Mucosa of gallbladder (tissue), 1 donor: ENCODE measurements at places on chromosomes 4 and X. TPM values are rescaled to one million over a fixed set of nuclear protein-coding genes. Genes with fewer than 3 reads are reported as not detected.

DNA sequence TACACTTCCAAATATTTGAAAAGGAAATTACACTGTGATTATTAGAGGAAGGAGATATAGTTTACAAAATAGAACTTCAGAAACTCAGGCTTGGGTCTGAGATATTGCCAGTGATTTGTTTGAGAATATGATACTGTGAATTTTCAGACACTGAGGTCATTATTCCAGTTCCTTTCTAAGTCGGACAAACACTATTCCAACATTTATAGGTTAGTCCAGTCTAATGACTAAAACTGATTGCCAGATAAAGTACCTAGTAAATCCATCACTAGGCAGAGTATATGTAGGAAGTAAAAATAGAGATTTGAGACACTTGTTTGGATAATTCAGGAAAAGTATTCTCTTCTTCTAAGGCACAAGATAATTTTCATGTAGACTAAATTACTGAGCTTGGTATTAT lies 13.2 kb downstream of the MTTP start:
- no peak for DNase-seq

DNA sequence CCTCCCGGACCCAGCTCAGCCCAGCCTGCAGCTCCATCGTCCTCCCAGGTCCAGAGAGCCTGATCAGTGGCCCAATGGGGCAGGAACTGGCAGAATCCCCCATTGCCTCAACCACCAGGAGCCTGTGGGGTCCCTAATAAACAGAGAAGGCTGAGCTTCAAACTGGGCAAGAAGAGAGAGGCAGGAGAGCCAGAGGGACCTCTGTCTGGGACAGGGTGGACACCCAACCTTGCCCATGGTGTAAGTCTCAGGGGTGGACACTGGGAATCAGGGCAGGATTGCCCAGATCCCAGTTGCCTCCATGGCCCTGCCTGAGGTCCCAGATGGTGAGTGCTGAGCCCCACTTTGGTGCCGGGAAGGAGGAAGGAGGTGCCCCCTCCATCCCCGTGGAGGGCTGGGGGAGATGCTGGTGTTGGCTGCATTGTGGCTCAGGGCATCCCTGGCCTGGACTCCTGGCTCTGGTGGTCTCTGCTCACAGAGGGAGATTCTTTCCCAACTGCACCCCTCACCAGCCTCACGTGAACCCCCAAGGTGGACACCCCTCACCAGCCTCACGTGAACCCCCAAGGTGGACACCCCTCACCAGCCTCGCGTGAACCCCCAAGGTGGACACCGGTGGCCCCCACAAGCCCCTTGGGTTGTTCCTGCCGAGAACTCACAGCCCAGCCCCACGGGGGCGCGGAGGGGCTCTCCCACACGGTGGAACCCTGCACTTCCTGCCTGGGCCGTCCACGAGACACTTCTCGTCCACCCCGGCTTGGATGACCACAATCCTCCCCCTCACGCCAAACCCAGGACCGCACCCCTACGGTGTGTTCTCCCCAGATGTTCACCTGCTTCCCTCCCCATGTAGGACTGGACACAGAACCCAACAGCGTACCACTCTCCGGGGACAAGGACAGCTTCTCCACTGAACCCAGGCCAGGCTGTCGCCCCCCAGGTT lies 5.4 kb downstream of the CPLX1 start:
- DNase-seq = no peak

- DNase-seq = peak; percentile 3
These were observed 68.7 kb downstream of the MGST2 start for GRCh38 chr4:139734201-139734874.

- DNase-seq = peak; percentile 45
These were observed 882 bp downstream of the MRFAP1 start for GRCh38 chr4:6641164-6641970.

- no peak for DNase-seq
These were observed 46.6 kb downstream of the ANKRD17 start for GRCh38 chr4:73211968-73212367.

- DNase-seq = no peak
These were observed 1.7 kb upstream of the SRP72 start for GRCh38 chr4:56465599-56466295.

GRCh38 chr4:76078033-76078613 lies 3.6 kb downstream of the ART3 start:
- no peak for DNase-seq

DNA sequence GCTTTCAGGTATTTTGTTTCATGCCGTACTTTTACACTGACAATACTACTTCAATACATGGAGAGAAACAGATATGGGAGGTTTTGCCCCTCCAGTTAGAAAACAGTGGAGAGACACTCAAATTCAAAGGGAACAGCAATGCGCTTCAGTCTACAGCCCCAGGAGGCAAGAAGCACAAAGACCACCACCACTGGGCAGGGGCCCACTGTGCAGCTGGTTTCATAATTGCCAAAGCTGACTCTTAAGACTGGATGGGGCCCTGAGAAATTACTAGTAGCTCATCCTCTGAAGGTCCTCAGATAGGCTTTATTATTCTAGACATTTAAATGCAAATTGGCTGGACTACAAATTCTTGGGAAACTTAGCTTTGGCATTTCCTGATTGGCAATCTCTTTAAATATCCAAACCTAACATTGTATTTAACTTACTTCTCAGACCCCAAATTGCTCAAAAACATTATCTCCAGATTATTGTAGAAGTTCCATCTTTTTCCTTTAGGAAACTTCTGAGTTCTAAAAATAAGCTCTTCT lies 85.9 kb upstream of the GPR34 start:
- no peak for DNase-seq

DNA sequence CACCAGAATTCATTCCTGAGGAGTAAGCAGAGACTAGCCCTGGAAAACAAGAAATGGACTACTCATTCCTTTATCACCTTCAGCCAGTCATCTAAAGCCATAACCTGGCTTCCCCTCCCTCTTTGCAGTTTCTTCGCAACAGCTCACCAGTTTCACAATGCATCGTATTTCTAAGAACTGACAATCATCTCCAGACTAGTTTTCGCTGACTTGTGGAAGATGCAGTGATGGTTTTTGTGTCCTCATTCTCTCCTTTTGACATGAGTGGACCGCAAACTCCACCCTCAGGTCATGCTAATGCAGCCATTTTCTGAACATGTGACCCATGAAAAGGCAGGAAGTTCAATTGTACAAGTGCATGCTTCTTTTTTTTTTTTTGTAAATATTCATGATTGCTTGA lies 1203.5 kb downstream of the PCDH7 start:
- no peak for DNase-seq

DNA sequence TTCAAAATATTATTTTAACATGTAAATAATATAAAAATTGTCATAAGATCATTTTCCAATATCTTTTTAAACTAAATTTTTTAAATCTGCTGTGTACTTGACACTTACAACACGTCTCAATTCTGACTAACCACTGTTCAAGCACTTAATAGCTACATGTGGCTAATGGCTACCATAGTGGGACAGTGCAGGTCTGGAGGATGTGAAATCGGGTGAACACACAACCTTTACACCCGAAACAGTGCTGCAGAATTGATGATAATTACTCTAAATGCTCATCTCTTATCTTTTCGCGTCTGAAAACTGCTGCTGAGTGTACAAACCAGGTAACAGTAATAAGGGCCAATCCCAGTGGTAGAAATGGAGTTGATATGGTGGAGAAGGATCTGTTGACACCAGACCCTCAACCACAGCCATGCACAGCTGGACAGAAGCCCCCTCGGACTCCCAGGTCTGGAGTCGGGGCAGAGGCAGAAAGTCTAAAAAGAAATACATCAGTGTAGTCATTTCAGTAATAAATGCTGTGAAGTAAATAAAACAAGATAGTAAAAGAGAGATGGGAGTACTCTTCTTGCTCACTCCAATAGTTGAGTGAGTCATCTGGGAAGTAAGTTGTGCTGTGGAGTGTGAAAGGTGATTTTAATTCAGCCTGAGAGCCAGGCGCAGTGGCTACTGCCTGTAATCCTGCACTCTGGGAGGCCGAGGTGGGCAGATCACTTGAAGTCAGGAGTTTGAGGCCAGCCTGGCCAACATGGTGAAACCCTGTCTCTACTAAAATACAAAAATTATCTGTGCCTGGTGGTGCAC lies 150.0 kb downstream of the CBR4 start:
- DNase-seq = no peak

GRCh38 chr4:94564252-94564651 lies 112.5 kb downstream of the PDLIM5 start:
- no peak for DNase-seq

GRCh38 chr4:164977243-164978164 lies at the start of gene TRIM61:
Gene TRIM61, minus strand, starts transcription at chr4:164977657. Its CDS starts 7,655 bp downstream, at chr4:164970002.
- DNase-seq = peak; percentile 59

GRCh38 chrX:138345801-138346200 lies 365.7 kb downstream of the FGF13 start:
- DNase-seq = no peak

- no peak for DNase-seq
These were observed at the start of gene KLHL13 for GRCh38 chrX:118116713-118117550. Gene KLHL13, minus strand, starts transcription at chrX:118116810. Its CDS starts 88,337 bp downstream, at chrX:118028473.

DNA sequence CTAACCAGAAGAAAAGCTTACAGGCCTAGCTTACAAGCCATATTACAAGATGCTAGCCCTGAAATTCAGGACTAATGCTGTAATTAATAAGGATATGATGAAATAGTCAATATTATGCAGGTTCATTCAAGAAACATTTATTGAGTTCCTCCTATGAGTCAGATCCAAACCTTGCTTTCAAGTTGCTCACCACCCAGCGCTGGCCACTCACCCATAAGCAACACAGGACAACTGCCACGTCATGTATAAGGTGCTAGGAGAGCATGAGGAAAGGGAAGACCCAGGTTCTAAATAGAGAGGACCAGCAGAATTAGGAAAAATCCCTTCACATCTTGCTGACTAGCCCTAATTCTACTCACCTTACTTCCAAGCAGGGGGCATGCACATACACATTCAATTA lies 23.3 kb downstream of the MAML3 start:
- DNase-seq = no peak

- DNase-seq = no peak
These were observed at the start of gene APLN for GRCh38 chrX:129654652-129655546. Gene APLN, minus strand, starts transcription at chrX:129654956. Its CDS starts 326 bp downstream, at chrX:129654630.

- no peak for DNase-seq
These were observed 252.0 kb downstream of the FBXW7 start for GRCh38 chr4:152283801-152284470.

DNA sequence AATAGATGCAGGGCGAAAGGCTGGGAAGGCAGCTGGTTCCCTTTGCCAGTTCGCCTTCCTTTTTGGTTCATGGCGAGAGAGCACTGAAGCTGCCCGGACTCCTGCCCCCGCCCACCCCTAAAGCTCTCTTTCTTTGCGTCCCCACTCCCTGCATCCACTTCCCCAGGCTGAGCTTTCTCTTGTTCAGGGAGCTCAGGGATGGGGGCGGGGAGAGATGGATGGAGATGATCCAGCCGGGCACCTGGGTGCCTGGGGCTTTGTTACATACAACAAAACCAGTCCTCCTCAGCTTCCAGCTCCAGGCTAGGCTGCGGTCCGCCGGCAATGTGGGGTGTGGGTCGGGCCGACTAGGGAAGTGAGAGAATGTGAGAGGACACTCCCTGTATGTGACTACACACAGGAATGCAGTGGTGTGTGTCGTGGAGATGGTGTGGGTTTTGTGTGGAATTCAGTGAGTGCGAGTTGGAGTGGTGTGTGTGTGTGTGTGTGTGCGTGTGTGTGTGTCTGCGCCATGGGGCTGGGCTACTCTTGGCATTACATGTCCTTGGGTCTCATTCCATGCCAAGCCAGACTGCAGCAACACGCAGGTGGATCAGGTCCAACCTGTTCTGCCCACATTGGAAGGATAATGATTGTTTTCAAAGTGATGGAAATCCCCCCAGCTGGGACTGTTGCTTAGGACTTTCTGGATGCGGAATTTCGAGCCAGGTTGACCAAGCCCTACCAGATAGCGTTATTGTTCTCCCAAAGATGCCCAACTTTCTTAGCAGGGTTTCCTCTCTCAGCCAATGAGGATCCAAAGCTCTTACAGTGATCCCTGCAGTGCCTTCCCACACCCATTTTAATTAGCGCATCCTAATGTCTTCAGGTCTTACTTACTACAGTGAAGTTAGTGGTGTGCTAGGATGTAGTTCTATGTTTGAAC lies 149.4 kb upstream of the CHRDL1 start:
- DNase-seq = no peak

GRCh38 chr4:114922592-114922933 lies 190.9 kb downstream of the NDST4 start:
- no peak for DNase-seq

DNA sequence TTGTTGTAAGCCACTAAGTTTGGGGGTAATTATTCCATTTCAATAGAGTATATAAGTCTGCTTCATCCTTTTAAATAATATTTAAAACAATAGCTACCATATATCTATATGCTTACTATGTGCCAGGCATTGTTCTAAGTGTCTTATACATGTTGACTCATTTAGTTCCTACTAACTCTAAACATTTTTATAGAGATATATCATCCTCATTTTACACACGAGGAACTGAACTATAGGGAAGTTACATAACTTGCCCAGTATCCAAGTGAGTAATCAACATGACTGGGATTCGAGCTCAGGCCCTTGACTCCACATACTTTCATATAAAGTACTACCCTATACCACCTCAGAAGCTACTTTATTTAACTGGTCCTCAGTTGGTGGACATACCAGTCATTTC lies 175.3 kb upstream of the RAI2 start:
- no peak for DNase-seq

DNA sequence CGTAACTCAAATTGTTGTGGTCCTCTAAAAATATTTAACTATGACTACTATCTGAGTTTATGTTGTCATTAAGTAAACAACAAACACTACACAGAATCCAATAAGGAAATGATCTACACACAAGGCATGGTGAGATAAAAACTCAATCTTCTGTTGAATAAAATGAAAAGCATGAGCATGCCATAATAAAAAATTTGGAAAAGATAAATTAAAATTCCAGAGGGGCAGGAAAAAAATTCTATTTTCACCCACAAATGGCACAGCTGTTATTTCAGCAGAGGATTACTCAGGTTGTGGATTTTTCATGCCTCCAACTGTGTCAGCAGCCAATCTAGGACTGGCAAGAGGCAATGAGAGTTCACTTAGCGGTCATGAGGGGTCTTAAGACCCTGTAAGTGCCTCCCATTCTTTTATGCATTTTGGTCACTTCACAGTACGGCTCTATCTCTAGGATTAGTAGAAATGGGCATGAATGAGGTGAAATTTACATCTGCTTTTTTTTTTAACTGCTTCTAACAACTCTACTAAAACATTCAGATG lies 639.8 kb upstream of the DIPK2B start:
- no peak for DNase-seq

The GALNTL6 gene
- total RNA-seq = 0.75 TPM

The FOXP3 gene
- 0.09 TPM for total RNA-seq

The XPNPEP2 gene
- total RNA-seq = 2.0 TPM

The PABPC5 gene
- 1.6 TPM for total RNA-seq

The GSPT2 gene
- total RNA-seq = 13.4 TPM

The DCHS2 gene
- total RNA-seq = 14.2 TPM

The OPN1LW gene
- total RNA-seq = not detected

The ATP5ME gene
- total RNA-seq = 252 TPM

The ADGRG4 gene
- total RNA-seq = not detected

The SSX4 gene
- total RNA-seq = not detected
